T-helper 2 cell (primary cell): ENCODE measurements at places on chromosomes 3 and 15.
A peak's percentile ranks its signal among the peaks of the same experiment; 100 is the strongest.

DNA sequence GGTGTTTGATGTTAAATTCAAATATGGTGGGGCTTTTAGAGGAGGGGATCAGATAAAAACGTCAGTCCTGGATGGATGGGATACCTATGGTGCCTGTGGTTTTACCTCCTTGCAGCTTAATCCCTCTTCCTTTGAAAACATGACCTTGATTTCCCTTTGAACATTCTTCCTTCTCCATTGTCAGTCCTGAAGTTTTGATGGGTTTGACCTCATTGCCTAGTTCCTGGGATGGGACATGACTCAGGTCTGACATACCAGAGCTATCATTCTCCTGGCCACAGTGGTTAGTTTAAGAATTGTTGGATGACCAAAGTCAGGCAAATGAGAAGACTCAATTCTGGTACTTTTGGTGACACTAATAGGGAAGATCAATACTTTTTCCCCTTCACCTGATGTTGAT, 87.2 kb downstream of the PRICKLE2 start:
- no peak for DNase-seq

DNA sequence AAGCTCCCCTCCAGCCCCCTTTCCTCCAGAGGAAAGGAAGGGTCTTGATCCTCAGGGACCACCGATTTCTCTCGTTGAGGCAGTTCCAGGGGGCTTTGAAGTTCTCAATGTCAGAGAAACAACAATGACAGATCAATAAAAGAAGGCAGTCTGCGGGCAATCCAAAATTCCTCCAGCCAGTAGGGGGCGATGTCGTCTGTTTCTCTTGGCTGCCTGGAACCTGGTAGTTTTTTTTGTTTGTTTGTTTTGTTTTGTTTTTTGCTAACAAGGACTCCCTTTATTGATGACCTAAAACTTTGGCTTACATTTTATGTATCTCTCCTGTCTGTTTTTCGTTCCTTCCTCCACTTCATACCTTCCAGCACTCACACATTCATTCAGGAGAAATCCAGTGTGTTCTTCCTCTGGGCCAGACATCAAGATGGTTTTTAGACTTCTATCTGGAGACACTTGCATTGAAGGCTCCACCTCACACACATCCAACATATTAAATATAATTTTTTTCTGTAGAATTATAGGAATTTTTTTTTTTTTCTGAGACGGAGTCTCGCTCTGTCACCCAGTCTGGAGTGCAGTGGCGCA, 276.6 kb downstream of the RPLP1 start:
- peak; percentile 66 for DNase-seq

- no peak for DNase-seq
Observed at GRCh38 chr3:49035281-49035680, 6.1 kb upstream of the IMPDH2 start.

- DNase-seq = no peak
Observed at GRCh38 chr15:90819390-90819789, 49.0 kb upstream of the FURIN start.

GRCh38 chr3:129626744-129627349, 20.4 kb upstream of the PLXND1 start:
- peak; percentile 53 for DNase-seq

- DNase-seq = no peak
Observed at GRCh38 chr15:77075528-77075927, 4.6 kb upstream of the TSPAN3 start.

DNA sequence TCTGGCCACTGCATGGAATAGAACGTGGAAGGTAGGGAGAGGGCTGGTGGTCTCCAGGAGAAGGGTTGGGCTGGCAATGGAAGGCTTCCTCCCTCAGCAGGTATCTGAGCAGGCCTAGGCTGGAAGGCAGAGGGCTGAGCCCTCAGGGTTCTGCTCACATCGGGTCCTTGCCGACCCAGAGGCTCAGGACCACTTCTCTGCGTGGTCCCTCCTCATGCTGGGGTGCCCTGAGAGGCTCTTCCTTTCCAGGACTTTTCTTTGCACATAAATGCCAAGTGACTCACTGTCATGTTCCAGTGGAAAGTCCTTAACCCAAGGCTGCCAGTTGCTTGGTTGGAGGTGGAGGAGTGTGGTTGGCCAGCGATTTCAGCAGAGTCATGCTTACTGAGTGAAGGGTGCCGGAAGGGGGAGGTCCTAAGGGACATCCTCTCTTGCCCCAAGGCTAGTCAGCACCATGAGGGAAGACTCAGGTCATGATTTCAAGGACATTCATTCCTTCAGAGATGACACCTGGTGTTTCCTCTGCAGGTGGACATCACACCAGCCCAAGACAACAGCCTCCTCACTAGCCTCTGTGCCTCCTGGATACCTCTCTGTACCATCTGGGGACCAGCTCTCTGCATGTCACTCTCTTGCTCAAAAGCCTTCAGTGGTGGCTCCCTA, 8.2 kb downstream of the SLC6A6 start:
- DNase-seq = no peak

GRCh38 chr3:153624310-153625030, 462.4 kb downstream of the RAP2B start:
- DNase-seq = peak; percentile 76

GRCh38 chr15:94893091-94893490, 661.7 kb downstream of the MCTP2 start:
- DNase-seq = no peak

DNA sequence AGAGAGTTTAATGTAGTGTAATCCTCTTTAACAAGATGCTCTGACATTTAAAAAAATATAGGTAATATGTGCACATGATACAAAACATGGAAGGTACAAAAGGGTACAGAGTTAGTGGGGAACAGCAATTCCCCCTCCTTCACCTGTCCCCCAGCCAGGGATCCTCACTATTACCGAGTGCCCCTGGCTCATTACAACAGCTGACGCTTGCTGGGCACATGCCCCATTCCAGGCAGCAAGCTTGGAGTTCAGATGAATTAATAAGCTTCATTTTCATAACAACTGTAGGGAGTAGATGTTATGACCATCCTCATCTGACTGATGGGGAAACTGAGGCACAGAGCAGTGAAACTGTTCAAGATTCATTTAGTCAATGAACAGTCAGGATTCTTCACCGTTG, 41.2 kb downstream of the PCSK6 start:
- no peak for DNase-seq

DNA sequence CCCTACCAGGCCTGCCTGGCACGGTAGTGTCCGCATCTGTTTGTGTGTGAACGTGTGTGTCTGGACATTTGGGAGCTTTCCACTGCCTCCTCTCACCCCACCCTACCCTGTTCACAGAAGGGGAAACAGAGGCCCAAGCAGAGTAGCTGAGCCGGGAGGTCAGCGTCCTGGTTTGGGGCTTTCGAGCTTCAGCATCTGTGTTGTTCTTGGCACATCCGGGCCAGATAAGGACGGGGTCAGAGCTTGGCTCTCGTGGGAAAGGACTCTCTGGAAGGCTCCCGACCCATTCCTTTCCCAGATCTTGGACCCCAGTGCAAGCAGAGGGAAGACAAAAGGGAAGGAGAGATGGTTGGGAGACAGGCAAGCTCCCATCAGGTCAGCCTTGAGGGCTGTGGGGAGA, 6.3 kb upstream of the PTH1R start:
- DNase-seq = no peak

- no peak for DNase-seq
Observed at GRCh38 chr15:55909036-55909811, 84.2 kb downstream of the NEDD4 start.

DNA sequence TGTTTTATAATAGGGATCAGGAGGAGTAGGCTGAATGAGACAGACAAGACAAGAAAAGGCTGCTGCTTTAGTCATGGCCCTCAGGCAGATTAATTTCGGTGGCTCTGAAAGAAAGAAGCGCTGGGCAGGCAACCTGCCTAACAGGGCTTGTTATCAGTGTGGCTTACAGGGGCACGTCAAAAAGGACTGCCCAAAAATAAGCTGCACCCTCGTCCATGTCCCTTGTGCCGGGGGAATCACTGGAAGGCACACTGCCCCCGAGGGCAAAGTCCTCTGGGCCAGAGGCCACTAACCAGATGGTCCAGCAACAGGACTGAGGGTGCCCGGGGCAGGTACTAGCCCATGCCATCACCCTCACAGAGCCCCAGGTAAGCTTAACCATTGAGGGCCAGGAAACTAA, 188.5 kb downstream of the IGSF11 start:
- no peak for DNase-seq

- no peak for DNase-seq
Observed at GRCh38 chr3:108486941-108487340, 23.5 kb downstream of the MYH15 start.

- no peak for DNase-seq
Observed at GRCh38 chr3:43405888-43406642, 119.7 kb downstream of the SNRK start.

GRCh38 chr3:196872316-196872715, 4.6 kb downstream of the SENP5 start:
- no peak for DNase-seq

GRCh38 chr3:44926921-44927320, 49.1 kb downstream of the ZDHHC3 start:
- no peak for DNase-seq

GRCh38 chr3:64829331-64829730, 141.5 kb upstream of the ADAMTS9 start:
- no peak for DNase-seq

GRCh38 chr3:50447290-50447840, 56.1 kb downstream of the CACNA2D2 start:
- no peak for DNase-seq

DNA sequence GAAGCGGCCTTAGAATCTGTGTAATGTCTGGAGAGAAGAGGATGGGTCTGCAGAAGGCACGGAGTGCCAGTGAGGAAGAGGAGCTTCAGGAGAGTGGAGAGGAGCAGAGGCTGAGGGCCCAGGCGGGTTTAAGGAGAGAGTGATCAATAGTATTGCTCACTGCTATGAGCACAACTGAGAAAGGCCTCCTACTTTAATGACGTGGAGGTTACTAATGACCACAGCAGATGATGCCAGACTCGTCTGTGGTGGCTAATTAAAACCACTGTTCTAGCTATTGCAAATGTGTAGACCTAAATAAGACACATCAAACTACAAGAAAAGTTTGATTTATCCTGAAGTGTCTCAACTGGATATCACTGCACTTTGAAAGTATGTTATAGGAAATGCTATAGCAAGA, 33.2 kb downstream of the MTMR10 start:
- DNase-seq = no peak

DNA sequence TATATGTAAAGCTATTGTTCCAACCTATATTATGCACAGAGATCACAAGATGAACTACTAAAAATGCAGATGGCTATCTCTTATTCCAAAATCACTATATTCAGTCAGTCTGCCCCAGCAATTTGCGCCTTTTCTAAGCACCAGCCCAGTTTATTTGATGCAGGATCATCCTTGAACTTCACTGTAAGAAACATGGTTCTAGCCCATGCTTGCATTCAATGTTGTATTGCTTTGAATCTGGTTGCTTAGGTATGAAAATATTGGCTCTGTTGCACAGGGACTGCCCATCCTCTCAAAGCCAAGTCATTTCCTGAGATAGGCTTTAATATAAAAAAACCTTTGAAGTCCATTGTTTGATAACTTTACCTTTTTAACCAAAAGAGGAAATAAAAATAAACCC, 170.5 kb upstream of the LRIG1 start:
- no peak for DNase-seq

DNA sequence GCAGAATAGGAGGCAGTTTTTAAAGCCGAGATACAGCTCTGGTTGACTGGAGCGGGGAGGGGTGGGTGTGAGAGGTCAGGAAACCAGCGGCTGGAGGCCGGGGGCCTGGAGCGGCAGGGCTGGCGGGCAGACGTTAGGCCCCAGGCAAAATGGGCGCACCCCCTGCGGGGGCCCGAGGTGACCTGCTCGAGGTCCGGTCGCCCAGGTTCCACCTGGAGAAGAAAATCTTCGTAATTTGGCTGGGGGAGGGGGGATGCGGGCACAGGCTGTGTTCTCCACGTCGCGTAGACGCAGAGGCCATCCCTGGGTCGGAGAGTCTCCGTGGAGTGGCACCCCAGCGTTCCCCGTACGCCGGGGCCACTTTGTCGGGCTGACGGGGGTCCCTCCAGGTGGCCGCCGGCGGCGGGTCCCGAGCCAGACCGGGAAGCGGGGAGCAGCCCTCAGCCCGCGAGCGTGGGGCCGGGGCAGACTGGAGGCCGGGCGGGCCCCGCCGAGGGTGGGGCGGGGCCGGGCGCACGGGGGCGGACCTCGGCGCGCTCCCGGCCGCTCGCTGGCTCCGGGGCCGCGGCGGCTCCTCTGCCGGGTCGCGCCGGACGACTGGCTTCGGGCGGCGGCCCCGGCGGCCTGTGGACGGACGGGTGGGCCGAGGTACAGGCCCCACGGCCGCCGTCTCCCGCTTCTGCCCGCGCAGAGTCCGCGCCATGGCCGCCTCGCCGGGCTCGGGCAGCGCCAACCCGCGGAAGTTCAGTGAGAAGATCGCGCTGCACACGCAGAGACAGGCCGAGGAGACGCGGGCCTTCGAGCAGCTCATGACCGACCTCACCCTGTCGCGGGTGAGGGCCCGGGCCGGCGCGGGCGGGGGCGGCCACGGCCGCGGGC, at the start of gene CRTC3:
Gene CRTC3 (plus strand): TSS at position 553 of the 879 bp plus-strand sequence. CDS start 149 bp downstream, at position 702.
- peak; percentile 47 for DNase-seq

GRCh38 chr3:58994746-58995330, 55.0 kb downstream of the CFAP20DC start:
- DNase-seq = no peak

GRCh38 chr3:179015551-179016020, 56.0 kb downstream of the ZMAT3 start:
- DNase-seq = peak; percentile 10

GRCh38 chr3:68062926-68063325, 408.5 kb upstream of the SUCLG2 start:
- no peak for DNase-seq

DNA sequence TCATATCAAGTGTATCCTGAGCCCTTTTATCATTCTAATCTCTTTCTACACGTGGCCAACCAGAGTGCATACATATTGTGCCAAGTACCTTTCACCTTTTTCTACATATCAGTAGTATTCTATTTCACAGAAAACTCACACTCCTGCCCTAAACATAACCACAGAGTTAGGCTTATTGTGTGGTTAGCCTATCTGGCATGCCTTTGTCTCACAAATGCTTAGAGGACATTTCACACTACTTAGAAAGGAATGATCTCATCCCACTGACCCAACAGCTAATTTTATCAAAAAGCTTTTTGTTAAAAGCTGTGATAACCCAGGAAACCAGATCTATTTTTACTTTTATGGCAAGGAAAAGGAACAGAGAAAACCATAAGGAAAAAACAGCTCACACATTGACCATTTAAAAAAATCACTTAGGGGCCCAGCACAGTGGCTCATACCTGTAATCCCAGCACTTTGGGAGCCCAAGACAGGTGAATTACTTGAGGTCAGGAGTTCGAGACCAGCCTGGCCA, 17.8 kb upstream of the MAP4 start:
- DNase-seq = no peak
